ENCODE measurements at places on chromosomes 7 and 10. TPM values are rescaled to one million over a fixed set of nuclear protein-coding genes. Genes with fewer than 3 reads are reported as not detected.

ZNF398 gene
- 25.4 TPM for total RNA-seq

- no peak for DNase-seq
These were observed 10.4 kb downstream of the BLVRA start for GRCh38 chr7:43768887-43769272.

- no peak for DNase-seq
These were observed 263.2 kb downstream of the POU6F2 start for GRCh38 chr7:39240864-39241263.

- no peak for DNase-seq
These were observed 34.1 kb downstream of the PNLIPRP2 start for GRCh38 chr10:116654816-116655215.

GRCh38 chr10:117186832-117187615 is 10.3 kb upstream of the KCNK18 start:
- no peak for DNase-seq

PRKAR2B gene
- 22.8 TPM for total RNA-seq

GRCh38 chr7:143359771-143360353 is 2.7 kb downstream of the FAM131B start:
- DNase-seq, result no peak

- peak; percentile 63 for DNase-seq
These were observed 28.9 kb downstream of the PPP1R3C start for GRCh38 chr10:91603931-91604331.

- peak; percentile 31 for DNase-seq
These were observed 297.8 kb upstream of the ZNF32 start for GRCh38 chr10:43946445-43946844.

DNA sequence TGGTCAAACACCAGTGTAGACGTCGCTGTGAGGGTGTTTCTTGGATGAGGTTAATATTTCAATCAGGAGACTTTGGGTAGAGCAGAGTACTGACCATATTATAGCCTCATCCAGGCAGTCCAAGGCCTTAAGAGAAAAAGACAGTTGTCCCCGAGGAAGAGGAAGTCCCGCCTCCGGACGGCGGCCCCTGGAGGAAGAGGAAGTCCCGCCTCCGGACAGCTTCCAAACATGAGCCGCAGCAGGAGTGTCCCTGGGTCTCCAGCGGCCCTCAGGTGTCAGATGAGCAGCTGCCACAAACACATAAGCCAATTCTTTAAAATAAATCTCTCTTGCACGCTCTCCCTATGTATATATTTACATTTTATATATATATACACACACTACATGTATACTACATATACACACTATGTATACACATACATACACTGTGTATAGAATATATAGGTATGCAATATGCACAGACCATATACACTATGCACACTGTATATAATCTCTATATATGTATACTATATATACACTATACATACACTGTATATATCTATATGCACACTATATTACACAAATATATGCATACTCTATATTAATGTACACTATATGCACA is 37.5 kb downstream of the PWWP2B start:
- DNase-seq, result no peak

VKORC1L1 gene
- 20.4 TPM for total RNA-seq

DNA sequence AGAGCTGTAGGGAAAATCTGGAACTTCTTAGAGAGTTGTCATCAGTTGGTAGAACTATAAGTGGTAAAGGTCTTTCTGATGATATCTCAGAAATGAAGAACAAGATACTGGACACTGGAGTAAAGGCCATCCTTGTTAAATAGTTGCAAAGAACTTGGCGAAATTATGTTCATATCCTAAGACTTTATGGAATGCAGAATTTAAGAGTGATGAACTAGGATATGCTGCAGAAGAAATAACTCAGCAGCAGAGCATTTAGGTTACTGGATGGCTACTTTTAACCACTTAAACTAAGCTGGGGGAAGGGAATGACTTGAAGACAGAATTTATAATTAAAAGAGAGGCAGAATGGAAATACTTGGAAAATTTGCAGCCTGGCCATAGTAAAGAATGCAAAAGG is 23.7 kb downstream of the PTEN start:
- no peak for DNase-seq

ITGA8 gene
- 58.6 TPM for total RNA-seq

GRCh38 chr10:49596493-49596809 is 13.7 kb upstream of the SLC18A3 start:
- DNase-seq, result no peak

GRCh38 chr10:115355162-115355760 is 262.1 kb downstream of the ATRNL1 start:
- DNase-seq, result peak; percentile 50

GRCh38 chr10:83617692-83618545 is 521.4 kb upstream of the GHITM start:
- DNase-seq, result no peak

- no peak for DNase-seq
These were observed 28.3 kb downstream of the WDR86 start for GRCh38 chr7:151381348-151382078.

DNA sequence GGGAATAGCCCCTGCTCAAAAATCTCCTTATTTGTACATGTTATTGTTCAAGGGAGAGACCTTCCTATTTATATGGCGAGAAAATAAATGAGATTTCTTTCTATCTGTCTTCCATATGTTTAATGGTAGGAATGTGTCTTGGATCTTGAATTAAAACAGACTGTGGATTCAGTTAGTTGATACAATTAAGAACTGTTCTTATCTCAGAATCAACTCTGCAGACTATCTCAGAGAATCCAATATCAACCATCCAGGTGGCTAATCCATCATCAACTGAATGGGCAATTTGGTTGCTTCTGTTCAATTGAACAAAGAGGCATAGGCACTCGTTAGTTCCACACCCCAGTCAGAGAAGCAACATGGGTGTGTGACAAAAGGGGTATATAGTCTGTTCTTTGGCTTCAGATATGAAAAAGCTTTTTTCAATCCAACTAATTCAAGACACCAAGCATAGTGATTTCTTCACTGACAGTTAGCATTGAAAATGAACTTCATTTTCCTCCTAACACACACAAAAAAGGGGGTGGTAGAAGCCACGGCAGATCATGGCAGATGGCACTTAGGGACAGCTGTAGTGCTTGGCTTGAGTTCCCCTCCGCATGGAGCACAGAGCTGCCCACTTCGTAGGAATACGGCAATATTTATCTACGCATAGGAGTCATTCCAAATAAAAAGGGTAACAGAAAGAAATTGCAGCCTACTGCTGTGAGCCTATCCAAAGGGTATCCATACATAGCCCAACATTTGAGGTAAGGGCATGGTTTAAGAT is 135.9 kb downstream of the KIAA1217 start:
- no peak for DNase-seq
